ENCODE measurements at places on chromosomes 1 and 21.

- DNase-seq, result no peak
Measured at GRCh38 chr1:204927673-204928641, 57.3 kb downstream of the NFASC start.

DNA sequence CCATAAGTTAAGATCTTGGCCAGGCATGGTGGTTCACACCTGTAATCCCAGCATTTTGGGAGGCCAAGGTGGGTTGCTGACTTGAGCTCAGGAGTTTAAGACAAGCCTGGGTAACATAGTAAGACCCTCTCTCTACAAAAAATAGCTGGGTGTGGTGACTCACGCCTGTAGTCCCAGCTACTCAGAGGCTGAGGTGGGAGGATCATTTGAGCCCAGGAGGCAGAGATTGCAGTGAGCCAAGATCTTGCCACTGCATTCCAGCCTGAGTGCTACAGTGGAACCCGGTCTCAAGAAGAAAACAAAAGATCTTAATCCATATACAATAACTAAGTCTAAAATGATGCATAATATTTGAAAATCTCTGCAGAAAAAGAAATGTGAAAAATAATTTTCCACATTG lies 165.5 kb upstream of the NR5A2 start:
- no peak for DNase-seq

- DNase-seq, result no peak
Measured at GRCh38 chr1:20168564-20169491, 17.1 kb upstream of the UBXN10 start.

DNA sequence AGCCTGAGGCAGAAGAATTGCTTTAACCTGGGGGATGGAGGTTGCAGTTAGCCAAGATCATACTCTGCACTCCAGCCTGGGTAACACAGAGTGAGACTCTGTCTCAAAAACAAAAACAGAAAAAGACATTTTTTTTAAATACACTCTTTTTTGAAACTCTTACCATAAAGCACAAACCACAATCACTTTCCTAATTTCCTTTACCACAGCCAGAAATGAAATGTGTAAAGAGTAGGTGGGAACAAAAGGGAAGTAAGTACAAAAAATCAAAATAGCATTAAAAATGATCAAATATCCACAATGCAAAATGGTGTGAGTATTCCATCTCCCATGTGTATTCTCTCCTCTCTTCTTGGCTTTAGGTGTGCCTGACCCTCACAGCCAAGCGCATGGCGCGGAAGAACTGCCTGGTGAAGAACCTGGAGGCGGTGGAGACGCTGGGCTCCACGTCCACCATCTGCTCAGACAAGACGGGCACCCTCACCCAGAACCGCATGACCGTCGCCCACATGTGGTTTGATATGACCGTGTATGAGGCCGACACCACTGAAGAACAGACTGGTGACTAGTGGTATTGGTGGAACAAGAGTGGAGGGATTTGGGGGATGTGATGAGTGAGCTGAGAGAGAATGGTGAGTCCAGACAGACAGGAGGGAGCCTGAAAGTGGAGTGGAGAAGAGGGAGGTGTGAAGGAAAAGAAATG lies 14.9 kb downstream of the ATP1A4 start:
- no peak for DNase-seq

- no peak for DNase-seq
Measured at GRCh38 chr1:36796733-36797132, 237.6 kb downstream of the GRIK3 start.
